Stomach (tissue), 19 donors: ENCODE measurements at places on chromosomes 11 and 22. TPM values are rescaled to one million over a fixed set of nuclear protein-coding genes. Genes with fewer than 3 reads are reported as not detected.

DNA sequence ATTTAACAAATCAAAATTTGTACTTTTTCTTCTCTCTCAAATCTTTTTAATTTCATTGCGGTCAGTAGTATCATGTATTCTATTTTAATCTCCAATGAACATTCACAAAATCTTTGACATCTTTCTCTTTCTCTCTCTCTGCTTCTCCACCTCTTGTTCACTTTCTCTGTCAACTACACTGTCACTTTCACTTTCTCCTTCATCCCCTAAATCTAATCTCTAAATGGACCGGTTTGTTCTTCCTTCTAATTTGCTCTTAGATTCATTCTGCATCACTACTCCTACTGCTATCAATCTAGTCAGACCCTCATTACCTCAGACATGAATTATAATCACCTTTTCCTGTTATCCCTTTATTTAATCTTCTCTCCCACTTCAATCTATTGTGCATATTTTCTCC, 18.6 kb downstream of the CCDC73 start:
- no peaks in the 10 kb centered on the region for H3K4me1 ChIP-seq
- no peaks in the 10 kb centered on the region for H3K36me3 ChIP-seq
- no peak overlapping the region for H3K27ac ChIP-seq
- DNase-seq, result no peak

KCNK4 gene
- polyA plus RNA-seq, result not detected

DDI1 gene
- not detected for polyA plus RNA-seq

GRCh38 chr22:47626428-47627390, 864.3 kb downstream of the TBC1D22A start:
- H3K27me3 ChIP-seq, result no peaks in the 10 kb centered on the region
- H3K4me3 ChIP-seq, result no peak overlapping the region
- H3K36me3 ChIP-seq, result no peaks in the 10 kb centered on the region
- no peaks in the 10 kb centered on the region for H3K4me1 ChIP-seq
- no peak for DNase-seq
